ENCODE measurements at places on chromosomes 13 and 19. TPM values are rescaled to one million over a fixed set of nuclear protein-coding genes. Genes with fewer than 3 reads are reported as not detected.
A peak's percentile ranks its signal among the peaks of the same experiment; 100 is the strongest.

GRCh38 chr13:22275393-22275792 is 604.5 kb downstream of the FGF9 start:
- H3K36me3 ChIP-seq, result no peaks in the 10 kb centered on the region
- H3K4me3 ChIP-seq, result no peak overlapping the region
- no peak for DNase-seq
- no peaks in the 10 kb centered on the region for H3K27me3 ChIP-seq
- no peak overlapping the region for H3K27ac ChIP-seq

GRCh38 chr19:6150289-6150688 is 14.8 kb downstream of the ACSBG2 start:
- no peak overlapping the region for H3K4me3 ChIP-seq
- no peaks in the 10 kb centered on the region for H3K27me3 ChIP-seq
- H3K27ac ChIP-seq, result no peak overlapping the region
- DNase-seq, result no peak
- no peaks in the 10 kb centered on the region for H3K4me1 ChIP-seq
- no peaks in the 10 kb centered on the region for H3K36me3 ChIP-seq

DNA sequence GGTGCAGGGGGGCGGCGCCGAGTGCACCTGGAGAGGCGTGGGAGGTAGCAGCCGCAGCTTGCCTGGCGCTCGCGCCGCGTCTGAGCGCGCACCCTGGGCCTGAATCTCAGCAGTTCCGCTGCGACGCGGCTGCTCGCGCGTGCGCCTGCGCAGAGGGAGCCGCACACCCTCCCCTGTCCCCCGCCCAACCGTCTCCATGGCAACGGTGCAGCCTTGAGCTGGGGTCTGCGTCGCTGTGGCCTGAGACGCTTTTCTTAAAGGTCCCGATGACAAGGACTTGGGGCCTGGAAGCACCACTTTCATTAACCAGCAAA is at the start of gene PNMA8B:
Gene PNMA8B (minus strand): TSS at position 82 of the 314 bp plus-strand sequence. CDS start 402 bp downstream, outside the sequence.
- no peak within 1 kb of the TSS for H3K27ac ChIP-seq
- peak; percentile 95 for DNase-seq
- peaks cover 18% of the 10 kb centered on the region for H3K4me1 ChIP-seq
- H3K27me3 ChIP-seq, result peaks cover 51% of the 10 kb centered on the region
- H3K4me3 ChIP-seq, result peak within 1 kb of the TSS; percentile 29

- no peaks in the 10 kb centered on the region for H3K27me3 ChIP-seq
- H3K4me1 ChIP-seq, result no peaks in the 10 kb centered on the region
- H3K27ac ChIP-seq, result no peak overlapping the region
- DNase-seq, result no peak
Observed at GRCh38 chr19:35179830-35180229, 25.3 kb downstream of the FXYD5 start.

DNA sequence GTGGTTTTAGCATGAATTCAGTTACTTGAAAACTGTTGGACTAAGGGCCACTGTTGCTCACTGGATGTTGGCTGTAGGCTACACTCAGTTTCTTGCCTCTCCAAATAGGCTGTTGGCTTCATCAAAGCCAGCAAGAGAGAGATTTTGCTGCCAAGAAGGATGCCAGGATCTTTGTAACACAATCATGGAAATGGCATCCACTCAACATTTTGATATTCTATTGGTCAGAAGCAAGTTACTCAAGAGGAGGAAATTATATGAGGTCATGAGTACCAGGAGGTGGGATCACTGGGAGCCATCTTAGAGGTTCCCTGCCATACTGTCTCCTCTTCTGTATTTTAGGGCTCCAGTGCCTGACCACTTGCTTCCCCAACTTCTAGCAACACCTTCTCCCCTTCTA is 30.6 kb downstream of the SYDE1 start:
- no peak overlapping the region for H3K27ac ChIP-seq
- no peaks in the 10 kb centered on the region for H3K27me3 ChIP-seq
- H3K36me3 ChIP-seq, result no peaks in the 10 kb centered on the region
- H3K4me3 ChIP-seq, result no peak overlapping the region
- DNase-seq, result no peak

DNA sequence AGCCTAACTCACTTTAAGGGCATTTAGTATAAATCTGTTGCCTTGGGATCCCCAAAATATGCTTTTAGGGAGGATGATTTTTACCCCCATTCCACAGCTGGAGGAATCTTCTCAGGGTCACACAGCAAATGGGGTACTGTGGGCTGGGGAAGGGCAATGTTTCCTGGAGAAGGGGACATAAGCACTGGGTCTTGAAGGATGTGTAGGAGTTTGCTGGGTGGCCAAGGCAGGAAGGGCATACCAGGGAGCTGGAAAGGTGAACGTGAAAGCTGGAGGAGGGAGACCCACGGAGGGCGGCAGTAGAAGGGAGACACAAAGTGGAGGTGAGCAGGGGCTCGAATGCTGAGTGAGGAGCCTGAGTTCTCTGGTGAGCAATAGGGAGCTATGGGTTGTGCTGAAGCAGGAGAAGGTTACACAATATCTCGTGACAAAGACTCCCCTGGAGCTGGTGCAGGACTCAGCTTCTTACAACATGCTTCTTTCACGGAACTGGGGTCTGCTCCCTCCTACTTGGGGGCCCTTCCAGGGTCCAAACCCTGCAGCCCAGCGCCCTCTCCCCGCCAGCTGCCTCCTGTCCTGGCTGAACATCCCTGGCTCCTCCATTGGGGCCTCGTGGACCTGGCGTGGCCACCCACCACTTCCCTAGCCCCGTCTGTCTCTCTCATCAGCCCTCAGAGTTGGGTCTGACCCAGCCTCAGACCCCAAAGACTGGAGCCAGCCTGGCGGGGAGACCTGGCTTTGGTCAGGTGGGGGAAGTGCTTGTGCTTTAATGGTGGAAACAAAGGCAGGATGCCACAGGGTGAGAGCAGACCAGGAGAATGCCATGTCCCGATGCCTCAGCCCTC is 11.1 kb downstream of the CILP2 start:
- peaks cover 11% of the 10 kb centered on the region for H3K4me1 ChIP-seq
- H3K36me3 ChIP-seq, result no peaks in the 10 kb centered on the region
- DNase-seq, result no peak
- H3K27ac ChIP-seq, result no peak overlapping the region
- no peak overlapping the region for H3K4me3 ChIP-seq
- H3K27me3 ChIP-seq, result peaks cover 13% of the 10 kb centered on the region

DNA sequence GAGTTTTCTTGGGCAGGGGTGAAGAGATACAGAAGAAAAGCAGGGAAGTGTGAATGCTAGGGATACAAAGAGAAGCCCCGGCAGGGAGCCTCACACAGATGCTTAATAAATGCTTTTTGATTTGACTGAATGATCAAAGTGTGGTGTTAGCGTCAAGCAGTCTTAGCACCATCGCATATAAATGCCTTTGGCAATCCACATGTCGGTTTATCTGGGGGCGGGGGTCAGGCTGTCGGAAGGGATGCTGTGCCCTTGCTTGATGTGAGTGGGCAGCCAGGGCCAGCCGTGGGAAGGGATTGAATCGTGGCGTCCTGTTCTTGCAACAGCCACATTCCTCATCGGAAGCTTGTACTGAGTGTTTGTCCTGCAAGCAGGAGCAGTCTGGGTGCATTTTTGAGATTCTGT is 173.1 kb downstream of the LACC1 start:
- H3K27ac ChIP-seq, result peak overlapping the region; percentile 68
- peaks cover 24% of the 10 kb centered on the region for H3K4me1 ChIP-seq
- H3K27me3 ChIP-seq, result no peaks in the 10 kb centered on the region
- peak; percentile 57 for DNase-seq
- no peaks in the 10 kb centered on the region for H3K36me3 ChIP-seq
- H3K4me3 ChIP-seq, result no peak overlapping the region

GRCh38 chr13:87107651-87108050 is 563.5 kb upstream of the SLITRK5 start:
- no peaks in the 10 kb centered on the region for H3K4me1 ChIP-seq
- no peak for DNase-seq
- no peak overlapping the region for H3K27ac ChIP-seq
- H3K36me3 ChIP-seq, result no peaks in the 10 kb centered on the region
- no peaks in the 10 kb centered on the region for H3K27me3 ChIP-seq
- H3K4me3 ChIP-seq, result no peak overlapping the region

DNA sequence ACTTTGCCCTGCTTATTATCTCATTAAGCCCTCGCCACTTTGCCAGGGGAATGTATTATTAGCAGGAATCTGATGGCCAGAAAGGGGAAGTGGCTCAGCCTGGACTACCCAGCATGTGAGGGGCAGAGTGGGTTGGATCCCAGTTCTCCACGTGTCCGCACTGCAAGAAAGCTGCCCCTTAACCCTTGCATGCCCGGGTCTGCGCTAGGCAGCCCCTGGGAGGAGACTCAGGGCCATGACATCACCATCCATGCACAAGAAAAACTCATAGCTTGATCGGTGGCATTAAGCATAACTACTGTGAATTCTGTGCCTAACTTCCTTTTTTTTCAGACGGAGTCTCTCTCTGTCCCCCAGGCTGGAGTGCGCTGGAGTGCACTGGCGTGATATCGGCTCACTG is 8.9 kb downstream of the CACNG8 start:
- DNase-seq, result no peak
- no peak overlapping the region for H3K27ac ChIP-seq
- H3K4me3 ChIP-seq, result no peak overlapping the region
- H3K4me1 ChIP-seq, result no peaks in the 10 kb centered on the region
- H3K36me3 ChIP-seq, result no peaks in the 10 kb centered on the region
- no peaks in the 10 kb centered on the region for H3K27me3 ChIP-seq

DNA sequence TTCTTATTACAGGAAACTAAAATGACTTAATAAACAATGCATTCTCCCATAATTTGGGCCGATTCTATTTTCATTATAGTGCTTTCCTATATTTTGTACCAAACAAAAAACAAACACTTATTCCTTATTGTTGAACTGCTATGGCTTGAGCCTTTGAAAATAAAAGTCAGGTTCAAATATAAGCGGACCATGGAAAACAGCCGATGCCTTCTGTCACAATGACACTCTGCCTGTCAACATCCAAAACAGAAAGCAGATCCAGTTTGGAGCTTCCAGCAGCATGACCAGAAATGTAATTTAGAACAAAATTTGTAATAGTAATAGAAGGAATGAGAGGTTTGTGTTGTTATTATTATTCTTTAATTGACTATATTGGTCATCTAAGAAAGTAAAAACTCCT is 194.5 kb downstream of the LHFPL6 start:
- no peak for DNase-seq
- no peaks in the 10 kb centered on the region for H3K4me1 ChIP-seq
- H3K27ac ChIP-seq, result no peak overlapping the region

Gene ZNF578
- not detected for total RNA-seq

Gene CALR
- 371 TPM for total RNA-seq

Gene PPFIA3
- 12.7 TPM for total RNA-seq

Gene CLN5
- total RNA-seq, result 22.9 TPM

Gene VSTM1
- not detected for total RNA-seq

Gene CACNA1A
- total RNA-seq, result not detected

Gene CYP2A6
- not detected for total RNA-seq

Gene CD79A
- 3.5 TPM for total RNA-seq

Gene FXYD3
- 704 TPM for total RNA-seq

Gene MYPOP
- total RNA-seq, result 12.2 TPM

Gene SLITRK5
- total RNA-seq, result not detected

Gene ZNF571
- 7.2 TPM for total RNA-seq

All from stomach (tissue), 19 donors.